Activated CD8-positive, alpha-beta memory T cell treated with anti-CD3 and anti-CD28 coated beads for 48 hours (primary cell): ENCODE measurements at places on chromosomes 4 and X.

- DNase-seq, result no peak
These were observed 7.7 kb downstream of the AKAP17A start for GRCh38 chrX:1598876-1599790.

DNA sequence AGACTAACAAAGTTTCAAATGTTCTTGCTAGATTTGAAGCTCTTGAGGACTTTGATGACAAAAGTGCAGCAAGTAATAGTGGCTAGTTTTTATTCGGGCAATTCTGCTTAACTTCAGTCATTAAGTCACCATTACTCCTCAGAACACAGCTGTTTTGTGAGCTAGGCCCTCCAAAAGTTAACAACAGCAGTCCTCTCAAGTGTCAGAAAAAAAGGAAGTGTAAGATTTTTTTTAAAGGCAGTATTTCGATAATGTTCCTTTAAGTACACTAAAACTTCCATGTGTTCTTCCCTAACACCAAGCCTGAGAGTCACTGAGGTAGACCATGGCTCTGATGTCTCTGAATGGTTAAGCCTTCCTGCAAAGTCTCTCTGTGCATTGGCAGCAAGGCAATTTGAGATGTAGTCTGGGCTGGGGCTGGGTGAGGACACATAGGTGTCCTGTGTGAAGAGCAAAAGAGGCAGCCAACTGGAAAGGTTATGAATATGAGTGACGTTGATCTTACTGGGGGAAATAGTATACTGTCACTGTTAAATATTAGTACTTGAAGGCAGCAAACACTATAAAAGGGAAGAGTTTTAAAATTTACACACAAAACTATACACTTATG is 174.0 kb upstream of the MAP3K15 start:
- no peak for DNase-seq

- no peak for DNase-seq
These were observed 1176.8 kb downstream of the FAM133A start for GRCh38 chrX:94850811-94851210.

DNA sequence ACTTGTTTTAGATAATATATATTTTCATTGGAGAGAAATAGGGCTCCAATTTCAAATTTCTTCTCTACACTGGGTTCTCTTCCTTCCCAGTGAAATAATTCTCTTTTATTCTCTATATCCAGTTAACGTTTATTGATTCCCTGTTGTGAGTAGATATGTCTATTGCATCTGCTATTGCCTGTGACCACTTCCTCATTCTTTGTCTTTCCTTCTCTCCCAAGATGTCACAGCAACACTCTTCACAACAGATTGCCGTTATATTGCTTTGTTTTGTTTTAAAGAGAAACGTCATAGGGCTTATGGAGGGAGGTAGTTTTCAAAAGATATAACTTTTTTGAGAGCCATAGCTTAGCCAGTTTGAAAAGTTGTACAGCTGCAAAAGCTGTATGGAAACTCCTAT is 343.8 kb downstream of the ARHGAP24 start:
- no peak for DNase-seq

GRCh38 chrX:41189156-41189555 is 103.9 kb downstream of the USP9X start:
- no peak for DNase-seq

GRCh38 chr4:142079959-142080358 is 443.6 kb downstream of the IL15 start:
- DNase-seq, result no peak

- DNase-seq, result no peak
These were observed 68.7 kb downstream of the SUPT20HL2 start for GRCh38 chrX:24245202-24245601.

DNA sequence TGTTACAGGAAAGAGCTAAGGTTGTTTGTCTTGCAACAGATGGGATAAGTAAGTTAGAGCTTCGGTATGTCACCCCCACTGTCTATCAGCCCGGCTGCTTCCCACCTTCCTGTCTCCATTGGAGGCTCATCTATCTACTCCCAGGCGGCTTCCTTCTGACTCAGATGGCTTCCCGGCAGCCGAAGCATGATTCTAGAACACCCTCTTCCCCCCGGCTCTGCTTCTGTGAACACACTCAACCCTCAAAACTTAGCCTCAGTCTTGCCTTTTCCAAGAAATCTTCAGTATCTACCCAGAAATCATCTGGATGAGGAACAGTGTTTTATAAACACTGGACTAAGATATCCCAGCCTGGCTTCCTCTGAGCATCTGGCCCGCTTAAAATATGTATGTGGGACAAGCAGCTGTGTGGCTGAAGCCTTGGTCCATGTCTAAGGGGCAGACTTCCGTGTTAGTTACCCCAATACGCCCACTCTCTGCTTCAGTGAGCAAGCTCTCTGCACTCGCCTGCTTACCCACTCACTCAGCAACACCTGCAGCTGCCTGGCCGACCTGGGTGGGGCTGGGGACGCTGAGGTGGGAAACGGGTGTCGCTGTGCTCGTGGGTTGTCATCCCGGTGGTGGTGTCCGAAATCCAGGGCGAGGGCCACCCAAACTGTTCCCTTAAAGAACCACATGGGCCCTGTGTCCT is 12.0 kb upstream of the SLC2A9 start:
- DNase-seq, result no peak

DNA sequence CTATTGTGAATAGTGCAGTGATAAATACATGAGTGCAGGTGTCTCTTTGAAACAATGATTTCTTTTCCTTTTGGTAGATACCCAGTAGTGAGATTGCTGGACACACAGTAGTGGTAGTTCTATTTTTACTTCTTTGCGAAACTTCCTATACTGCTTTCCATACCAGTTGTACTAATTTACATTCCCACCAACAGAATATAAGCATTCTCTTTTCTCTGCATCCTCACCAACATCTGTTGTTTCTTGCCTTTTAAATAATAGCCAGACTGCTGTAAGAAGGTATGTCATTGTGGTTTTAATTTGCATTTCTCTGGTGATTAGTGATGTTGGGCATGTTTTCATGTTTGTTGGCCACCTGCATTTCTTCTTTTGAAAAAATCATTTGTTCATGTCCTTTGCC is 105.9 kb downstream of the COL4A6 start:
- no peak for DNase-seq

DNA sequence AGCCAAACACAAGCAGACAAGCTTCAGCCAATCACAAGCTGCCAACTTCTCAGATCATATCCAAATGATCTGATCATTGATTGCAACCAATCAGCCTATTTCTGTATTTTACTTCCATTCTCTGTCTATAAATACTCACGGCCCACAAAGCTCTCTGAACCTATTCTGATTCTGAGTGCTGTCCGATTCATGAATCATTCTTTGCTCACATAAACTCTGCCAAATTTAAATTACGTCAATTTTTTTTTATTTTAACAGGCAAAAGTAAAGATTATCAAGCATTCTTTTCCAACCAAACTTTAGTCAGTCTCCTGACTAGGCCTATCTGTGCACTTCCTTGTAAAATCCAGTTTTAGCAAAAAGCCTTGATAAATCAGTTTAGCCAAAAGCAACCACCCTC is 1.8 kb upstream of the TCEANC start:
- no peak for DNase-seq

DNA sequence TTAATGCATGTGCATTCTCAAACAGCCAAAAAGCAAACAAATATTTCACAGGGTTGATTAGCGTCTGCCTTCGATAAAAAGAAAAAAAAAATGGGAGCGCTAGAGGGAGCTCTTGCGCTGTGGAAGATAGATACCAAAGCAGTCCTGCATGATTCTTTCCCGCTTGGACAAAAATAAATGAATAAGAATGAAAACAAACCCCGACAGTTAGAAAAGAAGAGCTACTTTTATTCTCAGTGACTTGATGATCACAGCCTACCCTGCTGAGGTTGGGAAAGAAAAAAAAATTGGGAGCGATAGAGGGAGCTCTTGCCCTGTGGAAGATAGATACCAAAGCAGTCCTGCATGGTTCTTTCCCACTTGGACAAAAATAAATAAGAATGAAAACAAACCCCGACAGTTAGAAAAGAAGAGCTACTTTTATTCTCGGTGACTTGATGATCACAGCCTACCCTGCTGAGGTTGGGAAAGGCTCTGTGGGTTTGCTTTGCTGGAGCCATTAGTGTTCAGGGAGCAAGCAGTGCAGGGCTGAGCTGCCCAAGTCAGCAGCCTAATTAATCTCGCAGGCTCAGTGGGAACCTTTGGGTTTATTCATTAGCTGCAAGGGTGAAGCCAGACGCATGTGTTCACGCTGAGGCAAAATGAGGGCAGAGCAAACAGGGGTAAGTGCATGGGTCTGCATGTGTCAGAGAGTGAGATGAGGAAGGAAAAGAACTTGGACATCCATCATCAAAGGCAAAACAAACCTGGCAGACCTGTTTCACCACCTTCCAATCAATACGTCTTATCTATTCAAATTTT is 249.3 kb upstream of the PRKX start:
- no peak for DNase-seq

GRCh38 chrX:63426519-63426918 is 75.4 kb upstream of the SPIN4 start:
- DNase-seq, result no peak

GRCh38 chrX:103658681-103659433 is 27.6 kb downstream of the MORF4L2 start:
- no peak for DNase-seq

DNA sequence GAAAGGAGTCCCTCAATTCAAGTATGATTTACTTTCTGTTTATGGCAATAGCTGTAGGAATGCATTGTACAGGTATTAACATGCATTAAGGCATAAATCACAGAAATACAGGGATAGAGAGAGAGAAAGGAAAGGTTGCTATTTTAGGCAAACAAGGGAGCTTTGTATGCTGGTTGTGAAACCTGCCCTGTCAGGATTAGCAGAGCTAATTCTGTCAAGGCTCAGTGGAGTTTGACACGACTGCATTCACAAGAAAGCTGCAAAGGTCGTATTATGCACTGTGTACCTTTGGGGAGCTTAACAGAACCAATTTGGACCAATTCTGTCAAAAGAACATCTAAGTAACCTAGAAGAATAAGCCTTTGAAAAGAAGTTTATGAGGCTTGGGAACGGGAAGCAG is 239.3 kb downstream of the GRIA2 start:
- DNase-seq, result no peak

DNA sequence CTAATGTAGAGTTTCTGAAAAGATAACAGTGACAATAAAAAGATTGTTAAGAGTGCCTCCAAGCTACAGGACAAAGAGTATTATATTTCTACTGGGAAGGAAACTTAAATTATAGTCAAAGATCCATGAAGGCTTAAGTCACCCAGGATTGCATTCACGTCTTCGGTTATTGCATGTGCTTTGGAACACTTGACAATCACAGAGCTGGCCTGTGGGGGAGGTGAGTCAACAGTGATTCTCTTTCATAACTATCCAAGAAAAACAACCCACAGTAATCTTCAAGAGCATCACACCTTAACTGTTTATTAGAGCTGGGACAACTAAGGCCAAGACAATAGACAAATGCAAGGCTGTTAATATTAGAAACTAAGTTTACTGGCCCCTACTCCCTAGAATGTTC is 40.3 kb downstream of the PDGFC start:
- DNase-seq, result no peak

GRCh38 chrX:31223817-31224216 is 152.0 kb upstream of the FTHL17 start:
- no peak for DNase-seq

DNA sequence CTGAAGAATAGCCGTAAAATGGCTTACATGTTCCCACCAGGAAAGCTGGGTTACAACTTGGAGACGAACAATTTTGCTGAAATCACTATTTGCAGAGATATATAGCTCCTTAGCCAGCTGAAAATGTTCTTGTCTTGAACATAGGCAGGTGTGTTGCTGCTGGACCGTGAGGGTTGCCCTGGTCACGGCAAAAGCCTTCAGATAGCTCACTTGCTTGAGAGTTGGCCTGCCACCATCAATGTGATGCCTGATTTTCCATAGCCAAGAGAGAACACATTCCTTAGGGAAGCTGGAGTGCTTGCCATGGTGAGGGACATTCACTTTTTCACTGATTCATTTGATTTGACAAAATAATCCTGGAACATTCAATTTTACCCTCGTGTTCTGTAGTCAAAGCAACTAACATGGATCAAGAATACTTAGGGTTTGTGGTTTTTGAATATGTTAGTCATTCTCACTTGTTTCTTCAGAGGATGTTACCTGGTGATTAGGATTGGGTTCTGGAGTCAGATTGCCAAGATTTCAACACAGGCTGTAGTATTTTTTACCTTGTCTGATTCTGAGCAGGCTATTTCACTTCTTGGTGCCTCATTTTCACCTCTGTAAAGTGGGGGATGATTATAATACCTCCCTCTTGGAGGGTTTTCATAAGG is 536.9 kb downstream of the RAPGEF2 start:
- no peak for DNase-seq

DNA sequence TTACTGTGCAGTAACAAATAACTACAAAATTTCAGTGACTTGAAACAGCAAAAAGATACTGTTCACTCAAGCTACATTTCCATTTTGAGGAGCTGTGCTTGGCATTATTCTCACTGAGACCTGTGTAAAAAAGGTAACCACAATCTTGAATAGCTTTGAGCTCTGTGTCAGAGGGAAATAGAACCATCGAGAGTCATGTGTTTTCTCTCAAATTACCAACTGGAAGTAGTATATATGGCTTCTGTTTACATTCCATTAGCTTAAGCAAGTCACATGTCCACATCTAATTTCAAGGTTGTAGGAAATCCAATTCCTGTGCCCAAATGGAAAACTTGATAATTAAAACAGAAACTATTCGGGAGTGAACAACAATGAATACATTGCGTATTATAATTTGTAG is 82.9 kb upstream of the BANK1 start:
- no peak for DNase-seq

- DNase-seq, result no peak
These were observed 120.9 kb downstream of the IL15 start for GRCh38 chr4:141757287-141757686.

GRCh38 chr4:105840426-105841174 is 54.7 kb upstream of the NPNT start:
- DNase-seq, result no peak

- DNase-seq, result no peak
These were observed 53.1 kb upstream of the TSPAN5 start for GRCh38 chr4:98711526-98711925.

DNA sequence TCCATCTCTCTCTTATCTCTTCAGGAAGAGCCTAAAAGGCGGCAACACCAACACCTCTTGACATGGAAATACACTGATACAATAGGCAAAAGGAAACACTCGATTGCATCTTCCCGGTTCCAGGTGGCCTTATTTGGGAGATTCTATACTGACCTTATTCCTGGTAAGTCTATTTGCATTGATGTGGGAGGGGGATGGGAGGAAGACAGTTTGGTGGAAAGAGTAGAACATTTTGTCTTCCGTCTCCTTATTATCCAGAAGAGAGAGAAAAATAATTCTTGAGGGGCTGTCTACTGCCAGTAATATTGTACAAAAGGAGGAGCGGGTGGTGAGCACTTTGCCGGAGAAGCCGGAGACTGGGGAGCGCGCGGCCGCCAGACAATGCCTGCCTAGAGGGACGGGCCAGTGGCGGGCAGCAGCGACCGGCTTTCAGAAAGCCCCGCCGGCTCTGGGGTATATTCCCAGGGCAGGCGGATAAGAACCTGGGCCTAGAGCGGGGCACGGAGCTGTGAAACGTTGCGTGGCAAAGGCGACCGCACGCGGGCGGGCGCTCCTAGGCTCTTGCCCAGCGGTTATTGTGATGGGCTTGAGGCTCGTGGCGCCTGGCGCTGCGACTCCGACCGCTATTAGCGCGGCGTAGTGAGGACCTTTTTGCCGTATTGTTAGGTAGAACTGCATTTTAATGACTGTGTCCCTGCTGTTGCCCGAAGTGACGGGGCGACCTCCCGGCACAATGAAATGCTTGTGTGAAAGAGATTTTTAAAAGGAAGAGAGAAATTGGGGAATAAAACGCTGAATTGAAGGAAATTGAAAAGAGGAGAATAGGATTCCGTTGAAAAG is 518 bp downstream of the PRDM8 start:
- no peak for DNase-seq
